ENCODE measurements at places on chromosomes 4 and X.

GRCh38 chr4:139556071-139556723 lies at the start of gene SETD7:
SETD7 (minus strand) TSS chr4:139556219; CDS start chr4:139556137, 82 bp downstream.
- peak; percentile 52 for DNase-seq

DNA sequence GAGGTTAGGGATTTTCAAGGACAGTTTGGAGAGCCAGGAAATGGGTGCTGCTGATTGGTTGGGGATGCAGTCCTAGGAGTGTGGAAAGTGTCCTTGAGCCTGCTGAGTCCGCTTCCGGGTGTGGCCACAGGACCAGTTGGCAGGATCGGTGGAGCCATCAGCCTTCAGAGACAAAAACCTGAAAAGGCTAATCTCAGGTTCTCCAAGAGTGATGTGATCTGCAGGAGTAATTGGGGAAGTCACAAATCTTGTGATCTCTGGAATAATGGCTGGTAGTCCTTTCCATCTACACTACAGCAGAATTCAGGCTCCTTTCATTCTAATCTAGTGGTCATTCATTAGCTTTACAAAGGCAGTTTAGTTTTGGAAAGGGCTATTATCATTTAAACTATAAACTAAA lies 55.9 kb upstream of the BMP2K start:
- no peak for DNase-seq

- DNase-seq, result no peak
Observed at GRCh38 chr4:82906469-82906868, 5.9 kb downstream of the THAP9 start.

- DNase-seq, result no peak
Observed at GRCh38 chr4:104631000-104631399, 136.3 kb upstream of the CXXC4 start.

DNA sequence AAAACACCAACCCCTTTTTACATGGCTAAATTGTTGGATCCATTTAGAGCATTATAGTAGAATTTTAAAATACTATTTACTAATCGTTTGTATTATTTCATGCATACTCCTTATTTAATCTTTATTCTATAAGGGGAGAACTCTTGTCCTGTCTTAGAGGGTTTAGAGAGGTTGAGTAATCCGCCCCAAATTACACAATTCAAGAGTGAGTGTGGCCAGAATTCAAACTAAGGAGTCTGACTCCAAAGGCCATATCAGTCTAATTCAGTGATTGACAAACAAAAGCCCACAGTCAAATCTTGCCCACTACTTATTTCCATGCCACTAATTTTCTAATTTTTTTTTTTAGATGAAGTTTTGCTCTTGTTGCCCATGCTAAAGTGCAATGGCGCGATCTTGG lies 33.7 kb upstream of the NEIL3 start:
- no peak for DNase-seq

- DNase-seq, result peak; percentile 63
Observed at GRCh38 chrX:151984328-151984727, 9.9 kb upstream of the GABRE start.

GRCh38 chr4:7865533-7865932 lies 74.1 kb downstream of the AFAP1 start:
- DNase-seq, result no peak

GRCh38 chrX:37746218-37746941 lies 33.5 kb upstream of the CYBB start:
- DNase-seq, result no peak

GRCh38 chrX:123464709-123465108 lies 268.1 kb downstream of the THOC2 start:
- no peak for DNase-seq

DNA sequence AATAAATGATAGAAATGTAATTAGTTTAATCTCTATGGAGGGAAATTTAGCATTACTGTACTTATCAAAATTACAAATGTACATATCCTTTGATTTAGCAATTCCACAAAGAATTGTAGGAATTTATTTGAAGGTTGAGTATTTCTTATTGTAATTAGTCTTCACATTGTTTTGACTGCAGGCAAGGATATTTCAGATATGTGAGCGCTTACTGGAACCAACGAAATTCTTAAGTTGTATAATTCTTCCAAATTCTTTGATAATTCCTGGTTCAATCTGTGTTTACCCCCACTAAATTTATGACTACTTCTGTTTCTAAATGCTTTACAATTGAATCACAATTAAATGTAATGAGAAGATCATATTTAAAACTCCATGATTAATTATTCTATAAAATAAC lies 26.9 kb upstream of the WWC2 start:
- DNase-seq, result no peak

DNA sequence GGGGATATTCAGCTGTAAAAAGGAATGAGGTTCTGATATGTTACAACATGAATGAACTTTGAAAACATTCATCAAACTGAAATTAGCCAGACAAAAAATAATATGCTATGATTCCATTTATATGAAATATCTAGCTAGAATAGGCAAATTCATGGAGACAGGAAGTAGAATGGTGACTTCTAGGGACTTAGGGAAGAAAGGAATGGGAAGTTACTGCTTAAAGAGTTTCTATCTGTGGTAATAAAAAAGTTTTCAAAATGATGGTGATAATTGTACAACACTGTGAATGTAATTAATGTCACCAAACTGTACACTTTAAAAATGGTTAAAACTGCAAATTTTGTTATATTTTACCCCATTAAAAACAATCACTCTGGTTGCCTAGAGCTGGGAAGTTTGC lies 30.2 kb downstream of the SMIM14 start:
- DNase-seq, result no peak

DNA sequence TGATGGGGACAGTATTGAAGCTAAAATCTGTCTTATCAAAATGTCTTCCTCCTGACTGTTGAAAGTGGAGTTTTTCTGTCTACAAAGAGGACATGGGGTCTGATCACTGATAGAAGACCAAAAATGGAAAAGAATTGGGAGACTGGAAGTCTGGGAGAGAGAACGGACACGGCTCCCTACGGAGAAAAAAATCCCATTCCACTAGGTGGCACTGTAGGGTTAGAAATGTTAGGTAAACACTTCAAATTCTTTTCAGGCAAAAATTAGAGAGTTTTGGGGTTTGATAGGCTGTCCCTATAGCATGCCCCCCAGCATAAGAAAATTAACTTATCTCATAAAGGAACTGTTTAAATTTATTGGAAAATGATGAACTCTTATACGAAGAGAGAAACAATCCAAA lies 200.5 kb downstream of the FAM133A start:
- no peak for DNase-seq

- no peak for DNase-seq
Observed at GRCh38 chr4:38003102-38003501, 42.9 kb downstream of the PTTG2 start.

GRCh38 chr4:181752516-181752915 lies 490.7 kb upstream of the TENM3 start:
- no peak for DNase-seq

DNA sequence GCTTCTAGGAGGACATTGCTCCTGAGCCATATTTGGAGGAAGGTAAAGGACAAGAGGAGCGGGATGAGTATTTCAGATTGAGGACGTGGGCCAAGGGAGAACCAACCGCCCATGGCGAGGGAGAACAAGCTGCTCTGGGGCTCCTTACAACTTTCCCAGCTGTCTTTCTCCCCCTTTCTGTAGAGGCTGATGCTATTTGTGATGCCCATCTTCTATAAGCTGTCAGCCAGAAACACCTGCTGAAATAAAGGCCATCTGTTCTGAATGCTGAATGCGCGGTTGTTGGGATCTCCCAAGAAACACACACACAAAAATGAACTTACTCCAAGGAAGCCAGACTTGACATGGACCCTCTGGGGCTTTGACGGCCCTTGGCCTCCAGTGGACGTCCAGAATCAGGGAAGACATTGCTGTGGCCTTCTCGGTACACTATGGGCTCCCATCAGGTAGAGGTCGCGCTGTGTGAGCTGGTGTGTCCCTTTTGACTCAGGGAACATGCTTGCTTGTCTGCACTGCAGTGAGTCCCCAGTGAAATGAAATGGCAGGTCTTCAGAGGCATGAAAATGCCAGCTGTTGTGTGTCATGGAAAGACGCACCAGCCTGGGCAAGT lies 30.9 kb downstream of the RWDD4 start:
- DNase-seq, result no peak

- DNase-seq, result no peak
Observed at GRCh38 chr4:10963958-10964703, 279.6 kb upstream of the CLNK start.

DNA sequence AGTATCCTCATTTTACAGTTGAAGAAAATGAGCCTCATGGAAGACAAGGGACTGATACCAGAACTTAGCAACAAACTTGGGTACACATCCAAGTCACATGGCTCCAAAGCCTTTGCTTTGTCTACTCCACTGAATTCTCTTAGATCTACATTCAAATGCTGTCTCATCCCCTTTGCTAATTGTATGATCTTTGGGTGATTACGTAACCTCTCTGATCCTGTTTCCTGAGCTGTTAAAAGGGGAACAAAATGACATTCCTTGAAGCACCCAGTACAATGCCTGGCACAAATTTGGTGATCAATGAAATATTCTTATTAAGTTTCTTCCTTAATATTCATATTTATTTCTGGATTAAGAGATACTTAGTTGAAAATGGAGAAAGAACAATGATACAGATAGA lies 5.9 kb upstream of the HPGD start:
- no peak for DNase-seq

DNA sequence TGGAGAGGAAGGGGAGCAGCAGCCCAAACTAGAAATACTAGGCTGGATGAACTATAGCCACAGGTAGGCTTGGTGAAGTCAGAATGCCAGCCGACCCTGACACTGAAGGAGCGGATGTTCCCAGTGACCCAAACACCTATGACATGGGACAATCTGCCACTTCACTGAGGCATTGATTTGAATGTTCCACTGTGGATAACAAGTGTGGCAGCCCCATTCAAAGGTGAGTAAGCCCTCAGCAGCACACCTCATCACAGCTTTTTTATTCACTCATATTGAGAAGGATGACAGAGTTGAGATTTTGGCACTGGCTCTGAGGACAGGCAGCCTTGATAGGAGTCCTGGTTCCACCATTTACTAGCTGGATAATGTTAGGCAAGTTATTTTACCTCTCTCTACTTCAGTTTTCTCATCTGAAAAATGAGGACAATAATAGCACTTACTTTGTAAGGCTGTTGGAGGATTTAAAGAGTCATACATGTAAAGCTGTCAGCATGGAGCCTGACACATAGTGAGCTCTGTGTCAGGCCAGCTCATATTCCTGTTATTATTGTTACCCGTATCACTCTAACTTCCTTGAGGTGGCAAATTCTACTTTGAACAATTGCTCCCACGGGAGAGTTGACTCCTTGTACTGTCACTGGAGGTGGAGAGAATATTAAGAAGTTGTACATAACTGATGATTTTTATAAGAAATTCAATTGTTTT lies 114.6 kb downstream of the RASL11B start:
- no peak for DNase-seq

Data from NCI-H226 (cell line).